Head of caudate nucleus (tissue), 42 donors: ENCODE measurements at places on chromosomes 3 and 15.

DNA sequence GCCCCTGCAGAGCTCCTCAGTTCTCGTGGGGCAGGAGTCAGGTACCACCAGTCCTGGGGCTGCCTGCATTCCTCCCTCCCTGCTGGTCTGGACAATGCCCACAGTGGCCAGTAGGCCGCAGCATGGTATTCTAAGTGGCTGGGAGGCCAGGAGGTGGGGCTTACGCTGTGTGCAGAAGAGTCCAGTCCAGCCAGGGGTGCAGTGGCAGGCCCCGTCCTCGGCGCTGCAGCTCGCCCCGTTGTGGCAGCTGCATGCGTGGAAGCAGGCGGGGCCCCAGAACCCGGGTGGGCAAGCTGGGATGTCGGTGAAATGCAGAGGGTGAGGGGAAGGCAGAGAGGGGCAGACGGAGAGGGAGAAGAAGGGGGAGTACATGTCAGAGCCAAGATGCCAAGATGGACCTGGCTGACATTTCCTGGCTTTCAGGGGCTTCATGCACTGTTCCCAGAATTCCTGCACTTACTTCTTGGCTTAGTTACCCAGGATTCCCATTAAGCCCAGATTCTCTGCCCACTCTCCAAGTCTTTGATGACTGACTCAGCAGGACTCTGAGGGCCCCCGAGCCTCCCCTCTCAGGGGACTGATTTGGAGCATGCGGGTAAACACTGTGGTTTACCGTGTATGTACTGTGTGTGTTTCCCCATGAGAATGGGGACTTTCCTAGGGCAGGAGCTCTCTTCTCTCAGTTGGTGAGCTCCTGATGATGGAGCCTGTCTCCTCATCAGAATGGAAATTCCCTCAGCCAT is 47.5 kb downstream of the RAB11A start:
- DNase-seq: peak; percentile 66

- no peak for DNase-seq
Measured at GRCh38 chr3:115281697-115282675, 134.9 kb upstream of the ZBTB20 start.

- DNase-seq: no peak
Measured at GRCh38 chr3:195101927-195102608, 168.9 kb downstream of the XXYLT1 start.

GRCh38 chr3:141643391-141643790 is 94.7 kb upstream of the RNF7 start:
- no peak for DNase-seq

GRCh38 chr3:127485396-127486170 is 105.0 kb downstream of the TPRA1 start:
- DNase-seq: no peak

DNA sequence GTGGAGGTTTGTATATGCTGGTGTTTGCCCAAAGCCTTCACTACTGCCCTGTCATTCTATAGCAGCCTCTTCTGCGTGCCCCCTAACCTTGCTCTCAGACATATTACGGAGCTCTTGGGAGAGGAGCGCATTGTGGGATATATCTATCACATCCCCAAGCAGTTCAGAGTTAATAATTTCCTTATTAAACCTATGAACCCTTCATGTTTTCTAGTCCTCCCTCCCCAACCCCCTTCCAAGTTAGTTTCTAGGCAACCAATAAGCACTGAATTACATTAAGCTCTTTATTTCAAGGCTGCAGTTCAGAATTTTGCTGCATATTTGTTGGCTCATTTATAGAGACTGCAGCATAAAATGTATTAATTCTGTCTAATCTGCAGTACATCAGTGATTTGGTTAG is 57.3 kb upstream of the GRM7 start:
- no peak for DNase-seq

DNA sequence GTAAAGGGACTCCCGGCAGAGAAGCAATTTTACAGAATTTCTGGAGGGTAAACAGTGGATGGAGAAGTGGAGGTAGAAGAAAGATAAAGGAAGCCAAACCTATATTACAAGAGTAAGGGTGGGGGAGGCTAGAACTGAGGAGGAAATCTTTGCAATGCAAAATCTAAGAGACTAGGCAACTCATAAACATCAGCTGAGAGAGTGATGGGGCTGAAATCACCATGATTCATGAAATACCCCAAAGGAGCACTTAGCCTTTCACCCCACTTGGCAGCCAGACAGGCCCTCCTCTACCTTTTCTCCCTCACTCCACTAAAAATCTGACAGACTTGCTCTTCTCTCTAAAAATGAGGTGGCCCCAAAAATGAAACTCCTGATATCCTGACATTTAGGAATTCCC is 19.5 kb upstream of the ZBTB38 start:
- no peak for DNase-seq

- peak; percentile 33 for DNase-seq
Measured at GRCh38 chr15:67927501-67928168, 87.8 kb upstream of the RNU6-1 start.

- DNase-seq: no peak
Measured at GRCh38 chr3:188711881-188712247, 459.9 kb upstream of the TPRG1 start.

DNA sequence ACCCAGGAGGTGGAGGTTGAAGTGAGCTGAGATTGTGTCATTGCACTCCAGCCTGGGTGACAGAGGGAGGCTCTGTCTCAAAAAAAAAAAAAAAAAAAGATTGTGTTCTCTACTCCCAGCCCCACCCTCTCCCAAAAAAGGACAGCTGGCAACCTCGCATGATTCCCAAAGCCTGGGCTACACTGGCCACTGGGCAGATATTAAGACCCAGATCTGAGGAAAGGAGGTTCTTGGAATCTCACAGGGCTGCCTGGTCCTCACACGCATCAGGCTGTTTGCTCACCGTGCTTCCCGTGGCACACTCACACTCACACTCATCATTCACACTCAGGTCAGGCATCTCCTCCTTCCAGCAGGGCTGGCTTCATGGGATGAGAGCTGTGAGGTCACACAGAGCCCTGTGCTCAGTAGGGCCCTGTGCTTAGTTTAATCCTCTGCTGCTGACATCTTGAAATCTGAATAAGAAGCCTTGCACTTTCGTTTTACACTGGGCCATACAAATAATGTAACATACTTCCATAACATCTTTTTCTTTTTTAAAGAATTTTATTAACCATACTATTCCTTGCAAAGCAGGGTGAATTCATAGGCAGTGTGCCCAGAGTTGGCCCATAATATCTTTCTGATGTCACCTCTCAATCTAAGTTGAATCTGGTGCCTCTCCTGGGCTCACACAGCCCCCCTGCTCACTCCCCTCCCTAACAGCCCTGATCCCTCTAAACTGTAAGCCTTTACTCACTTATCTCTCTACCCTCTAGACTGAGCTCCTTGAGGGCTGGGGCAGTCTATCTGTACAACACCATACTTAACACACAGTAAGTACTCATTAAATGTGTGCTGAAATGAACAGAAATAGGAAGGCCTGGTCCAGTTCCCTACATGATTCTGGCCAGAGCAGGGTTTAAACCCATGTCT is 50.2 kb upstream of the C15orf39 start:
- DNase-seq: no peak

DNA sequence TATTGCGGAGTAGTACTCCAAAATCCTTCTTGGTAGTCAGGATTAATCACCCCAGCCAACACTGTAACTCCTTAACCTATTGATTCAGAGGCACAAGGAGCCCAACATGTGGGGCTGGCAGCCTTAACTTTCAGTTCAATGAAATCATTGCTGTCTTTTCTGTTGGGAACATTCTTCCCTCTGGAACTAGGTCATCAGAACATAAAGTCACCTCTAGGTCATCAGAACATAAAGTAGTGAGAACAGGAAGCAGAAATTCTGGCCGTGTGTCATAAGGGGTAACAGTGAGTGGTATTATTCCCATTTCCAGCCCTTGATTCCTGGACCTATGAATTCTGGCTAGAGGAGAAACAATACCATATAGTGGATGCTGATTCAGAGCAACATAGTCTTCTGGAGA is 71.5 kb upstream of the TNIK start:
- no peak for DNase-seq

DNA sequence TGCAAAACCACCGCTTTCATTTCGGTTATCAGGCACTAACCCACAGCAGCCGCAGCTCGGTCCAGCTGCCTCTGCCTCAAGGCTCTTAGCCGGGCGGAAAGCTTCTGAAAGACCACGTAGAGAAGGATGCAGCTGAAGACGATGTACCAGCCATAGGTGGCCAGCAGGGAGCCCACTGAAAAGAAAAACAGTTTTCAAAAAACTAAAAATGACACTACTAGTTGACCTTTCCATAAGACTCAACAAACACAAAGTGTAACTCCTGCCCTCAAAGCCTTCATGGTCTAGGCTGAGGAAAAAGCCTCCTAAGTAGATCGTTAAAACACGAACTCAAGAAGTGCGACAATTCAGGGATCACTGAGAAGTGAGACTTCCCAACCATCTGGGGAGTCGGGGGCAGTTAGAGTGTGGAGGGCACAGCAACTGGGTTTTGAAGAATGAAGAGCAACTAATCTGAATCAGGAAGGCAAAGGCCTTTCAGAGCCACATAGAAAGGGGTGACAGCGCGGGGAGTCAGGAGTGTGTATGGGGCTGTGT is 716 bp downstream of the SELENOS start:
- no peak for DNase-seq

DNA sequence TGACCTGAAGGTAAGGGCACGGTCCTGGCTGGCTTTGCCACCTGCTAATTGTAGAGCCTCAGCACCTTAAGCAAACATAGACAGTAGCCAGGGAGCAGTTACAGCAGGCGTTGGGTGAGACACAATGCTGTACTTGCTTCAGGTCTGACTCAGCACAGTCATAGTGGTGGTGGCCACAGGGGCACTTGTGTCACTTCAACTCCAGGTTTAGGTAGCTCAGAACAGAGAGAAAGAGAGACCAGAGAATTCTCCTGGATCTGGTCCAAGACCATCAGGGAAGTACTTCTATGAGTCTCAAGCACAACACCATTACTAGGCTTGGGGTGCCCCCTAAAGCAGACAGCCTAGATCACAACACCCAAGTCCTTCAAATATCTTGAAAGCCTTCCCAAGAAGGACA is 204.4 kb downstream of the OTOL1 start:
- DNase-seq: no peak

DNA sequence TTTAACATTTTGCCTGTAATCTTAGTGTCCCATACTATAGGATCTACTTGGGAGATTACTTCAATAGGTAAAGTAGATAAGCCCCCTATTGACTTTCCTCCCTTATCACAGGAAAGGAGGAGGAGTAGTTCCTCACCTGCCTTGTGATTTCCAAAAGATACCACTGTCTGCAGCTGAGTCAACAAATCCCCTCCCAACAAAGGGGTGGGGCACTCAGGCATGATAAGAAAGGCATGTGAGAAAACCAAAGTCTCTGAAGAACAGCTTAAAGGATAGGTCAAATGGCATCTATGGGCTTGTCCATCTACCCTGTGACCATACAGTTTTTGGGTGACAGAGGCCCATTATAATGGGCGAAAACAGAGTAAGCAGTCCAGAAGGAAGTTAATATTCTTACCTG is 71.3 kb upstream of the WNT7A start:
- DNase-seq: no peak

DNA sequence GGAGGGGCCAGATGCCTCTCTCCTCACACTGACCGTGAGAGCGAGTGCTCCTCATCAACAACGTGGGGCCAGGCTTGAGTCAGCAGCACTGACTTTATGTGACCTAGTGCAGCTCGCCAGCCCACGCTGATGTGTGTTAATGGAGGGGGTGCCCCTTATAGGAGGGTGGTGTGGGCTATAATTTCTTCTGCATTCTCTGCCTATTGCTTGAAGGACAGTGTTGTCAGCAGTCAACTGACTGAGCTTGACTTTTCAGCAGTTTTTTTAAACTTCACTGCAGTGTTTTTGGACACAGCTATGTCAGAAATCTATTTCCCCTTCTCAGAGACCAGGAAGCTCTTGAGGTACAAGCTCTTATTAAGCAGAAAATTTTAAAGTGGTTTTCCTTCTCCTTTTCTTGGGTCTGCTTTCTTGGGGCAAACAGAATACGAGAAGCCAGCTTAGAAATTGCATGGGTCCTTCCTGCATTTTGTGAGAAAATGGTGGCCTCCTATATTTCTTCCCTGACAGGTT is 304.8 kb upstream of the CTDSPL start:
- no peak for DNase-seq

DNA sequence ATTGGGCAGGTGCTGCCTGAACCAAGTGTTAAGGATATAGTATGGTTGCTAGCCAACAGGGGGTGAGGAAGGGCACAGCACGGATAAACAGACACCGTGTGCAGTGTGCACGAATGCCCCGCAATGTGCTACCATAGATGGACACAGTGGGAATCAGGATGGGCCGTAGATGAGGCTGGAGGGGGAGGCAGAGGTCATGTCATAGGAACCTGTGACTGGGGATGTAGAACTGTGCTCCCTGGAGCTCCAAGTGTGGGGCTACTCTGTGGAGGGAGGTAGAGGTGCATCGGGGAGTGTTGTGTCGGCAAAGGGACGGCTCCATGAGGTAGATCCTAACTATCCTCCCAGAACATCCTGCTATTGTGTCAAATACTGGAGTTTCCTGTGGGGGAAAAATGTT is 102.5 kb downstream of the TNIK start:
- DNase-seq: no peak

DNA sequence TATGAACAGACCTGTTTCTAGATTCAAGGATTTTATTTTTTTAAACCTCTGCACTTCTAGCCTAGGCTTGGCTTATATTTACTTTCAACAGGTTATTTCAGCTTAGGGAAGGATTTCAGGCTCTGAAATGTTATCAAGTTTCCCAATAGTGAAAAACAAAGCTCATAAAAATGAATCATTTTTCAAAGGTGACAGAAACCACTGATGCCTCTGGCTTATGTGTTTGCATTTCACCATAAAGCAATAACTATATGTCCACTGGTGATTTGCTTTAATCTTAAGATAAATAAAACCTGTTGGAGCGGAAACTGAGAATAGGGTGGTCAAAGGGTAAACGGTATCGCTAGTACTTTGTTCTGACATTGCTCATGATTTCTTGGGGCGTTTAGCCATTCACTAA is 141.2 kb upstream of the LRIG1 start:
- DNase-seq: no peak

DNA sequence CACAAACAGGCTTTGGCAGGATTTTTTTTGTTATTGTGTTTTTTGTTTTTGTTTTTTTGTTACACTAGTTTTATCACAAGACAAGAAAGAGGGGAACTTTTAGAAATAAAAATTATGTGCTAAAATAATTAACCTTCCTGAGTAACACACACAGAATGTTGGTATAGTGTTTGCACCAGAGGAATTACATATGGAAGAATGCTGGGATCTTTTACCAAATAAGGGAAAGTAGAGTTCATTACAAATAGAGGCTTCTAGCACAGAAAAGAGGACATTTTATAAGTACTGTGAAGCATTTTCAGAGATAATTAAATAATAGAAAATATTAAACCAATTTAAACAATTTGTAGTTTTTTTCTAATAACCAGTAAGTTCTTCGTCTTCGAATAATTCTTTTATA is 116.0 kb downstream of the IGF1R start:
- no peak for DNase-seq

DNA sequence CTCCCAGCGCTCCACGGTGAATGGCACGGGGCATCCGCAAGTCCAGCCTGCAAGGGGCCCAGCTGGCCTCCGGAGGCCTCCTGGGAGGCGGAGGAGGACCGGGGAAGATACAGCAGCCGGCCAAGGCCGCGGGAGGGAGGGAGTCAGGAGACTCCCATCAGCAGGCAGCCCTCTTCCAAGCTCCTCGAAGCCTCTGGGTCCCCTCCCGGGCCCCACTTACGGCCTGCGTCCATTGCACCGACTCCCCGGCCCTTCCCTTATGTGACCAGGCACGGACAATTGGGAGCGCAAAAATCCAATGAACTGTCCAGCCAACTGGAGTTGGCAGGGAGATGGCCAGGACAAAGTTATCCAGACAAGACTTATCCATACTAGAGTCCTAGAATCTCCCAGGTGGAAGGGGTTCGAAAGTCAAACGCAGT is 668 bp downstream of the MFGE8 start:
- DNase-seq: peak; percentile 33

- DNase-seq: no peak
Measured at GRCh38 chr15:95624100-95624499, 706.4 kb upstream of the NR2F2 start.
